ENCODE measurements at places on chromosomes 2 and 18.
A peak's percentile ranks its signal among the peaks of the same experiment; 100 is the strongest.

DNA sequence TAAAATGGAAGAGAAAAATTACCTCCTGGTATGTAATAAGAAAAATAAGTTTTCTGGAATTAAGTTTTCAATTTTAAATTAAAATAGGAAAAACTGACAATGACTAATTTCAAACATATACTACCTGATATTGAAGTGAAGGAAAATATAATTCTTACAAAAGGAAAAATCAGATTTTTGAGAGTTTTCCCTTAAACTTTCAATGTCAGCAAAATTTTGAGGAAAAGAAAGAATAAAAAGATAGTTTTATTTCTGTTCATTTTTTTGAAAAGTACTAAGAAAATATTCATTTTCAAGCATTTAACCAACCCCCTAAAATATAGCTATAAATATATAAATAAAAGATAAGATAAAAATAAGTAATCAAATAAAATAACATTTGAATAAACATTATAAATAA is 87.1 kb downstream of the TMX3 start:
- no peak for DNase-seq

DNA sequence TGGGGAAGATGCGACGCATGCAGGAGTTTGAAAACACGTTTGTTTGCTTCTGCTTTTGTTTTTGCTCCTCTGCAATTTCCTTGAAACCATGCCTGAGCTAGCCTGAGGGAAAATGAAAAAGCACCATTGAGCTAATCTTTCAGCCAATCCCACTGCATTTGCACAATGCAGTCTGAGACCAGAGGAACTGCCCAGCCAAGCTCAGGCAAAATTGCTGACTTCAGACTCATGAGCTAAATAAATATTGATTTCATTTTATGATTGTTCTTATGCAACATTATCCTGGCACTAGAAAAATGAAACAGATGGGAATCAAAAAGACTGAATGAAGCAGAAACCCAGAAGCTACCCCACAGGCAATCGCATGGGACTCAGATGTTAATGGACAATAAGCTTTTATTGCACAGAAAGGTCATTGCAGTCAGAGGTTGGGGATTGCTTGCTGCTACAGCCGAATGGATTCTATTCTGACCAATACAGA is 37.0 kb downstream of the TPRKB start:
- no peak for DNase-seq

- DNase-seq = no peak
Measured at GRCh38 chr2:234273887-234274584, 222.8 kb downstream of the ARL4C start.

DNA sequence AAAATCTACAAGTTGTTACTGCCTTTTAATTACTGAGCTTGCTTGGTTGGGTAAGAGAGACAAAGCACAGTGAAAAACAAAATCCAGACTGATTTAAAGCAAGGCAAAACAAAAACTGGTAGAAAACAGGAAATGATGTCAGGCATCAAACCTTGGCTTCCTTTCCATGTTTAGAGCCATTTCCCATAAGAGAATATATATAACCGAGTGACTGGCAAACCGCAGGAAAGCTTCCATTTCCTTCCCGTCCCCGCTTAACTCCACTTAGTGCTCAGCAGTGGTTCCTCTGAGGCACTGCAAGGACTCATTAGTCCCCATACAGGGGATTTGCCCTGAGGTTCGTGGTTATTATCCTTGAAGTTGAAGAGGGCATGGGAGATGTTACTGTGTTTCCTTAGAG is 446.3 kb downstream of the LPIN1 start:
- no peak for DNase-seq

DNA sequence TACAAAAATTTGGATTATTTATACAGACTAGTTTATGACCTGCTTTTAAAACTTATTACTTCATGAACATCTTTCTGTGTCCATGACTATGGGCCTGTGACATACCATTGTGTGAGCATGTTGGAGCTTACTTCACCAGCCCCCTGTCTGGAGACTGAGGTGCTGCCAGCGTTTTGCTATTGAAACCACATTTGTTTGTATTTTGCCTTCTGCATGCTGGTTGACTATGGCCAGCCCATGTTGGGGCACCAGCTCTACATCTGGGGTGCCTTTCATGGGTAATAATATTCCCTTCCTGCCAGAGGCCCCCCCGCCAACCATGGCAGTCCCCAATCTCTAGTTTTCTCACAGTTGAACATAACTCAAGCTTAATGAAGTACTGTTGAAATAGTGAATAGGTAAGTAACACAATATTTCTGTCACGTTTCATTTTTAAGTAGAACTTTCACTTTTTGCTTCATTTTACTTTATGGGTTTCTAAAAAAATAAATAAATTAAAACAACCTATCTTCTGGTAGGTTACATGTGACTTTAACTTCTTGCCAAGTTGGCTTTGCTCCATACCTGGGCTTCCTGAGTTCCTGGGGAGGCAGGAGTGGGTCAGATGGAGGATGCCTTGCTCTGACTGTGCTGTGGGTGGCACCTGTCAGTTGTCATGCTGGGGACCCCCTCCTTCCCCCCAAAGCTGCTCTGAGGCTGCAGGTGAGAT is 63.9 kb downstream of the DGKD start:
- DNase-seq = no peak

DNA sequence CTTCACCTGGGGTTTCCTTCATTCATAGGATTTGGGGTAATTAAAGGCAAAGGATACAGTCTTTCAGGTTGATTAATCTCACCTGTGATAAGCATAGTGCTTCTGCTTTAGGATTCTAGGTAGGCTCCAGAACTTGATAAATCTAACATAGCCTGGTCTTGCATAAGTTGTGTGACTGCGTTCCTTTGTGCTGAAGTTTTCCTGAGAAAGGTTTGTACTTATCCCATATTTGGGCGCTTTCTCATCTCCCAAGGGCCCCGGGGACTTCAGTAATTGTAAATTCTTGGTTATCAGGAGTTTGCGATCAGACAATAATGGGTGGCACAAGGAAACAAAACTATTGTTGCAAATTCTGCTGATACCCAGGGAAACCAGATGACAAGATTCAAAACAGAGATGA is 53.1 kb downstream of the MTCL1 start:
- no peak for DNase-seq

GRCh38 chr2:222864296-222864695 is 3.5 kb downstream of the ACSL3 start:
- DNase-seq = peak; percentile 35

Data from renal cortical epithelial cell (primary cell).